ENCODE measurements at places on chromosomes 11 and 22.

DNA sequence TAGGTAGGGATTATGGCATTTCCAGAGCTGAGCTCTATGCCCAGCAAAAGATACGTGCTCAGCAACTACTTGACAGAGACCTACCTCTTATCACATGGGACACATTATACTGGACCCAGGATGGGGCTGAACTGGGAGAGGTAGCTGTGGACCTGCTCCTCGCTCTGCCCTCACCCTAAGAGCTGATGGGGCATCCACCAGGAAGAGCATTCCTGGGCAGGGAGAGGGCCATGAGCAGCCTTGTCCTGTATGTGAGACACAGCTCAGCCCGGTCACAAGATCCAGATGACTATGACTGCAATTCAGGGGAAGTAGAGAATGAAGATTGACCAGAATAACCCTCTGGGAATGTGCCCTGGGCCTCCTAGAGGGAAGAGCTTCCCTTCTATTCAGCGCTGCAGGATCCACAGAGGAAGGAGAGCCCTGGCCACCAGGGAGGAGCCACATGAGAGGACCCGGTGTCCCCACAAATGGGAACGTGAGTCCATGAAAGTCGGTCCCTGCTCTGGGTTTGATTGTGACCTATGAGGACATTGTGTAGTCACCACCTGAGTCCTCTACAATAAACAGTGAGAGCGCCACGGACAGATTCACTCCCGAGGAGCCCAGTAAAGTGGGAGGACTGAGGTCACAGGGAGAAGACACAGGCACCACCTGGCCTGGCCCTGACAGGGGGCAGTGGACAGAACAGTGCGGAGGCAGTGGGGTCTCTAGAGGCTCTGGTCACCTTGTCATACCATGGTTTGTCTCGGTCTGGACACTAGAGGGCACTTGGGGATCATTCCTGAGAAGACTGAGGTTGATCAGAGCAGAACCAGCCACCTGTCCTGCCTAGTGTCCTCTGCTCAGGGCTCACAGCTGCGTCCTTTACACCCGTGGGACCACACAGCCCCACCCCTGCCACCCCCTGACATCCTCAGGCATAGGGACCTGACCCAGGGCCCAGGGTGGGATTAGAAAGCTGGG is 99.5 kb downstream of the ZNF280B start:
- no peak for DNase-seq

- no peak for DNase-seq
These were observed 66.9 kb downstream of the BCR start for GRCh38 chr22:23246982-23247766.

DNA sequence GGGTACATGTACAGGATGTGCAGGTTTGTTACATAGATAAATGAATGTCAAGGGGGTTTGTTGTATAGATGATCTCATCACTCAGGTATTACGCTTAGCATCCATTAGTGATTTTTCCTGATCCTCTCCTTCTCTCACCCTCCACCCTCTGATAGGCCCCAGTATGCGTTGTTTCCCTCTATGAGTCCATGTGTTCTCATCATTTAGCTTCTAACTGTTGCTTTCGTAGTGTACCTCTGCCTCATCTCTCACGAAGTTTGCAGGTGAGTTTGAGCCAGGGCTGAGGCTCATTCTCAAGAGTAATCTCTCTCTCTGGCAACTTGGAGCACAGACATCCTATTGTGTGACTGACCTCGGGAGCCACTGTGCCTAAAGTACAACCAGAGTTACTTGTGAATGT is 4.7 kb upstream of the HBE1 start:
- DNase-seq, result no peak

DNA sequence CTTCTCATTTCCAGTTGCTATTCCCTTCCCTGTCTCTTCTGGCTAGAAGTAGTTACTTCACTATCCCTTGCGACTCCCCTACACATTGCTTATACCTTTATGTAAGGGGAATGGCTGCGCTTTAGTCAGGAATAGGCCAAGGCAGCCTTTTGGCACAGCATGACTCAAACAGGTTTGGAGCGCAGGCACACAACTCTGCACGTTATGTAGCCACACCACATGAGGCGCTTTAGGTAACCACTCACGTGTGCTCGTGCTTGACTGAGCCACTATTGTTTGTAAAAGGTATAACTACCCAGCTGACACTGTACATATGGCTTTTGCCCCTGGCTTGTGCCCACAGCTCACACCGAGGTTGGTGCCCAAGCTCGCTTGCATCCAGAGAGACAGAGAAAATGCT is 46.7 kb upstream of the LIPT2 start:
- DNase-seq, result no peak

DNA sequence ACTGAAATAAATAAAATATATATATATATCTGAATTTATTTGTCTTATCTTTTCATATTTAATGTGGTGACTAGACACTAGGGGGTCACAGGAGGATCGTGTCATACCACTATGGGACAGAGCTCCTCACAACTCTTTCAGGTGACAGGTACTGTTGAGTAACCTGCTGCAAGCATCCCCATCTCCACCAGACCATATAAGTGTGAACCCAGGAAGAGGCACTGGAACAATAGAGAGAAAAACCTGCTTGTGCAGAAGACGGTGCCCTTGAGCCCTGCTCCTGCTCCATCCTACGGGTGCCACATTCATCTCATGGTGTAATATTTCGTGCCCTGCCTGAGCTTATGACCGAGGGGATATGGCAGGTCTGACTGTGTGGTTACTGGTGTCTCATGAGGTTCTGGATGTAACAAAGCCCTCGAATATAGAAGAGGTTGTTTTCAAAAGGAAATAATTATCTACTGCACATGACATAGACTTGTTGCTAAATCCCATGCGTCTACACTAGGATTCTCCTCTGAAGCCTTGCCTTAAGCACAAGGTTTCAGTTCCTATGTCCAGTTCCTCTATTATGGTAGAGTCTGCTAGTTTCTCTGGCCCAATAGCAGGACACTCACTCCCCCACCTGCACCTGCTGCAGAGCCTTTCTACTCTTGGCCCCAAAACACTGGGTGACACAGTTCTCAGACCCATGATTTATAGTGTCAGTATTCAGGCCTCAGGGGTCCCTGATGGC is 70.4 kb downstream of the GGTLC2 start:
- DNase-seq, result no peak

- DNase-seq, result peak; percentile 22
These were observed 120.7 kb upstream of the TOP3B start for GRCh38 chr22:22103078-22103875.

GRCh38 chr22:47133061-47133969 is 370.9 kb downstream of the TBC1D22A start:
- no peak for DNase-seq

DNA sequence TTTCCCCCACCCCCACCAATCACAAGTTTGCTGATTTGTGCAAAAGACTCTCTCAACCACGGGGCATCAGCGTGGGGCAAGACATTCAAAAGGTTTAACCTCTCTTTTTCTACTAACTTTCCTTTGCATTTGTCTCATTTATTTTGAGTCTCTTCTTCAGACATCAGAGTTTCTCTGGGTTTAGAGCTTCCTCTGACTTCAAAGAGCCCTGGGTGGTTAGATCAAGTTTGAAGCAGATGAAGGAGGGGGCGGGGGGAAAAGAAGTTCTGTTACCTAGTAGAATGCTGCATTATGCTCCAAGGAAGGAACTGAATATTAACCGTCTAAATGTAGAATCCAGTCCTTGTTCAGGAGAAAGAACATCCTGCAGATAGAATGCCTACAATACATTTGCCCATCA is 24.5 kb downstream of the GAS2 start:
- DNase-seq, result no peak

DNA sequence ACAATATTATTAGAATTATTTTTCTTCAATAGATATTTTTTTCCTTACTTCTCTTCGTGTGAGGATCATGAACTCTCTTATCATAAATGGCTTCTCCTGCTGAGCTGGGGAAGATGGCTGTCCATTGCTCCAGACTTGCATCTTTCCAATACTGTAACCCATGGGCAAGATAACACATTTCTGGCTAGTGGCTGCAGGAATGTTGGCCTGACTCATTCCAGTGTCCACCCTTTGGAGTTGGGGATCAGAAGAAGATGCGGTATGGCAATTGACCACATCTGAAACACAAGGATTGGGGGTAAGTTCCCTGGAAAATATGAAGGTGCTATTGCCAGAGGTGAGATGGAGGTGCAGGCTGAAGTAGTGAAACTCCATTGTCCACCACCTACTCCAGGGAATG is 92.8 kb downstream of the FAR1 start:
- no peak for DNase-seq

DNA sequence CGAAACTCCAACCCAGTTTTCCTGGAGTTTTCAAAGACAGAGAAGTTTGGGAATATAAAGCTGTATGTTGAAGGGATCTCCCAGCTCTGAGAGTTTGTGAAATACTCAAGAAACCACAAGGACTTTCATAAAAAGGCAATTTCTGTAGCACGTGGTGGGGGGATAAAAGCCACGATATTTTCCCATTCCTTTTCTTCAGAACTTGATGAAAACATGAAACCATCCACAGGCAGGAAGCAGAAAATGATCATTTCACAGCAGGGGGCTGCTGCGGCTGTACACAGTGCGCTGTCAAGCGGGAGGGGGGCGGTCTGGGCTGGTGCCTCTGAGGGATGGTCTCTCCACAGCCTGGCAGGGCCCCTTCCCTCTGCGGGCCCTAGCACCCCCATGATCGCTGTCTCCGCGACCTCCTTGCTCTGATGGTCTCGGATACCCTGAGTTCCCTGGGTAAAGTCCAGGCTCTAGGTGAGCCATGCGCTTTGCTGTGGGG is 423.2 kb downstream of the MN1 start:
- no peak for DNase-seq

DNA sequence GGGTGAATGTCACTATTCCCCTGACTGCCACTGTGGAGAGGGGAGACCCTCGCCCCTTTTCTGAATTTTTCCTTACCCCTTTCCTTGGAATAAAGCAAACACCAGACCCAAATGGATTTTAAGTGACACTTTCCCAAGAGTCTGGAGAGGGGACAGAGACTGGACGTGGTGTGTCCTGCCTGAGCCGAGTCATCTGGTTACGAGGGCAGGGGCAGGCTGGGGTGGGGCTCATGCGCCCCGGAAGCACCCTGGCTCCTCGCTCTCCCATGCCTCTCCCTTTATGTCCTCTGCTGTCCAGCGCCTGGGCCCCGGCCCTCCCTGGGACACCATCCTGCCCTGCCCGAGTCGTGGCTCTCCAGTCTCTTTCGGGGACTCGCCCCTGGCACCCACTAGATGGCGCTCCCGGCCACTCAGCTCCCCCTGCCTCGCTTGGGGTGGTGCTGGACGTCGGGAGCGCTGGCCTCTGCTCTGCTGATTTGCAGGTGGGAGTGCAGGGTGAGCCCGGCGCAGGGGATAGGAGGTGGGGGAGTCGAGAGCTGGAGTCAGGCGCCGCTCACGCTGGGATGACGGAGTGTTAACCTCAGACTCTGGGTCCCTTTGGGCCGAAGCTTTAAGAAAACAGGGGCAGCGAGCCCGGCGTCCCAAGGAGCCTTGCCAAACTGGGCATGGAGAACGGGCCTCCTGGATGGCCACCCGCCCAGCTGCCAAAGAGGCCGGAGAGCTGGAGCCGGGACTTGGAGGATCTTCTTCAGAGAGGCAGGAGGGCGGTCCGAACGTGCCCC is 89.8 kb downstream of the RPS6KA4 start:
- DNase-seq, result peak; percentile 78

- no peak for DNase-seq
These were observed 21.0 kb downstream of the PPIL2 start for GRCh38 chr22:21686634-21687393.

DNA sequence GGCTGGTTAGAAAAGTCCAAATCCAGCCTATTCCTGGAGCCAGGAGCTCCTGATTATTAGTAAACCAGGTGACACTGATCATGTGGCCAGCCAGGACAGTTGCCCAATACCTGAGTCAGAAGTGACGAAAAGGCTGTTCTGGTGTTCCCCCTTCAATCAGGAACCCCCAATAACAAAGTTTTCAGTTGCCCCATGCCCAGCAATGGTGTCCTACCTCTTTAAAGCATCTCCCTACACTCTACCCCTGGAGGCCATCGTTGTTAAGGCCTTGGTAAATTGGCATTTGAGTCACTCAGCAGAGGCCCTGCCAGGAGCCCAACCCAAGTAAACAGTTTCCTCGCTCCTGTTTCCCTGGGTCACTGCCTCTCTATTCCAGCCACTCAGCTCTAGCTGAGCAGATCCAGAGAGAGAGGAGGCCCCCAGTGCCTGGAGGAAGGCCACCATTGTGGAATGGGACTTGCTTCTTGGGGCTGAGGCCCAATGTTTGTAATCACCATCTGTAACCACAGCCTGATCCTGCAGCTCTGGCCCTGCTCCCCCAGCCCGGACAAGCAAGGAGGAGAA is 25.0 kb downstream of the ARHGAP1 start:
- DNase-seq, result no peak

DNA sequence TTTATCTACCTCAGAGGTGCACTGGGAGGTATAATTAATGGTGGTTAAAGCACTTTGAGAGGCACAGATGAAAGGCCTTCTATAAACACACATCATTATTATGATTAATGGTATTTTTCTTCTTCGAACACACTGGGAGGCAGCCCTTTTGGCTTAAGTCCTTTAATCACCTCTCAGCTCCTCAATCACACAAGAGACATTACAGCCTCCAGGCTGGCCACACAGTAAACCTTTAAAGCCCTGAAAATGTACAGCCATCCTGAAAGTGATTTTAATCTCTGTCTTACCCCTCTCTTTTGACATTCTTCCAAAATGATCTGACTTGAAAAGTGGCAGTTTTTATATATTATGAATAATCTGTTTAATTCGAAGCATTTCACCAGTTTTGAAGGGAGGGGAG is 54.3 kb upstream of the VSTM5 start:
- no peak for DNase-seq

DNA sequence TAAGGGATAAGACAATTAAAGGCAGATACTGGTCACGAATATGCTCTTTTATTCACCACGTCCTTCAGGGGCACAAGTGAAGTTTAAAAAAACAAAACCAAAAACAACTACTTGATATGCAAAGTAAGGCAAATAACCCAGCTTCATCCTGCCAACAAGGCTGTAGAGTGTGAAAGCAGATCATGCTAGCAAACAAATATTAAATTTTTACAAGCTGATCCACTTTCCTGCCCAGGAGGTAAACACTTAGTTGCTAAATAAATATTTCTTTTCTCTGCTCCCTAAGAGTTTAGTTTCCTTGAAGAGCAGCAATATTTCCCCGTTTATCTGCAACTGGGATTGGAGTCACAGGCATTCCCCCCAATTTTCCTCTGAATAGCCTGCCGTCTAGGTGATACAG is 300.2 kb downstream of the LARGE1 start:
- DNase-seq, result no peak

- DNase-seq, result no peak
These were observed 215.2 kb upstream of the CHORDC1 start for GRCh38 chr11:90438069-90438468.

DNA sequence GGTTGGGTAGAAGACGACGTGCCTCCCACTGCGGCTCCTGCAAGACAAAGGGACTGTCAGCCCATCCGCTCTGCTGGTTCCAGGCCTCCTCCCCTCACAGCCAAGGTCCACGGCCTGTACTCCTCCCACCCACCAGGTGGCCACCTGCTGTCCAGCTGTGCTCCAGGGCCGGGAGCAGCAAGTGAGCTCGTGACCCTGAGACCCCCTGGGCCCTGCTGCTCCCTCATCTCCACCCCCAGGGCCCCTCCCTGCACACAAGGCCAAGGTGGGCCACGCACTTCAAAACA is 27.4 kb downstream of the TSPAN4 start:
- no peak for DNase-seq

All from activated naive CD8-positive, alpha-beta T cell treated with anti-CD3 and anti-CD28 coated beads for 36 hours (primary cell).